Brain microvascular endothelial cell (primary cell): ENCODE measurements at places on chromosomes 1 and 21.
A peak's percentile ranks its signal among the peaks of the same experiment; 100 is the strongest.

- no peak for DNase-seq
These were observed 140.0 kb downstream of the SMYD3 start for GRCh38 chr1:246367041-246367440.

DNA sequence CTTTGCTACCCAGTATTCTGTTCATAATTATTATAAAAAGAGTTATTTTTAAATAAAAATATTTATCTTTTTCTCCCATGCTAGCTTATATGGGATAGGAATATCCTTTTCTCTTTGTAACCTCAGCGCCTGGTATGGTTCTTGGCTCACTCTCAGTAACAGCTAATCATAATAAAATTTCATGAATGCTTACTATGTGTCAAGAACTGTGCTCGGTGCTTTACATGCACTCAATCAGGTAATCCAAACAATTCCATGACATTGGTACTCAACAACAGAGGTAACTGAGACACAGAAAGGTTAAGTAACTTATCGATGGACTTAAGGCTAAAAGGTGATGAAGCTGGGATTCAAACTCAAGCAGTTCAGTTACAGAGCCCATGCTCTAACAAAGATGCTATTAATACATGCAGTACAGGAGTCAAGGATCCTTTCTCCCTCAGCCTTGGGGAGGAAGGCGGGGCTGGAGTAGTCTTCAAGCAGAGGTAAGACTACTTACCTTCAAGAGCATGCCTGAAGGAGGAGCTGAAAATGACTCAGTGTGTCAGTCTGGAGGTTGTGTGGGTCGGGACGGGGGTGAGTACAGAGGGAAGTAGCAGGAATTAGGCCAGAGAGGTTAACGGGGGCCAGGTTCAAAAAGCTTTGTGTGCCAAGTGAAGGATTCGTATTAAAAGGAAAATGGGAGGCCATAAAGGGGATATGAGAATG lies 73.4 kb downstream of the PLPPR5 start:
- DNase-seq, result no peak

GRCh38 chr1:191714845-191715244 lies 443.4 kb upstream of the RGS18 start:
- DNase-seq, result no peak

GRCh38 chr1:232507571-232507970 lies 122.4 kb downstream of the SIPA1L2 start:
- no peak for DNase-seq

DNA sequence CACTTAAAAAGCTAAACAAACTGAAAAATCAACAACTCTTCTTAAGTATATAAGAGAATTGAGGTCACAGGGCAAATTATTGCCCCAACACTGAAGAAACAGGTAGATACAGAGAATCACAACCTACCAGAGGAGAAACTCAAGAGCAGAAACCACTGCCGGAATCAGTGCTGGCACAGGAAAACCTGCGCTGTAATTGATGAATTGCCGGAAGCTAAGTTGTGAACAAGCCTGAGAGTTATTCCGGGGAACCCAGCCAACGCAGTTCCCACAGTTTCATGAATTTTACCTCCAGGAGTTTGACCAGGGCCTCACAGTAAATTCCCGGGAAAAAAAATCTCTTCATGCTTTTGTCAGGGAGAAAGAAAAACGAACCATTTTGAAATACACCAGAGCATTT lies 657.1 kb upstream of the BRINP3 start:
- DNase-seq, result no peak

DNA sequence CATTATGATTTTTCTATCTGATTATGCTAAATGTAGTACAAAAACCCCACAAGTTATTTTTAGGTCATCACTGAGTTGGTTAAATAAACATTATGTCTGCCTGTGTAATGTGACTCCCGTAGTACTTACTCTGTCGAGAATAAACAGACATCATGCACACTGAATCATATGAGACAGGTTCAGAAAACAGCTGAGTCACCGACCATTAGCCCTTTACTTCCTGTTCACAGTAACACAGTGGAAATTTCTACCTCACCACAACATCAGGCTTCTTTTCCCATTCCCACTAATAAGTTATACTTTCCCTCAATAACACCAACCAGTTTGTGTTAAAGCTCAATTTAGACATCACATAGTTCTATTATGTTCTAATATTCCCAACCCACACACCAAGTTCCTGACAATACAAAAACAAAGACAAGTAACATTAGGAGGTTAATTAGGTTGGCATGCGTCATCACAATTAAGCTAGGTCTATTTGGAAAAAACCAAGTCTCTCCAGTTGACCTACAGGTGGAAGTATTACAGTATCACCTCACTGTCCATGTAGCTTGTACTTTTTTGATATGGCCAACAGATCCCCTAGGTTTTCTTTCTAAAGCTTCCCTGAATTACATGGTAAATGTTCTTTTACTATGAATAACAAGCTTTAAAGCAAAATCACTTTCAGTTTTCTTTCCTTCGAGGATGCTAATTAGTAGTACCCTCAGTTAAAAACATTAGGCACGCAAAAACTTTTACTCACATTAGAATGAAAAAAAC lies 154.2 kb downstream of the EIF4G3 start:
- DNase-seq, result peak; percentile 97

- no peak for DNase-seq
These were observed 7.1 kb downstream of the ZBTB21 start for GRCh38 chr21:42003051-42003461.

DNA sequence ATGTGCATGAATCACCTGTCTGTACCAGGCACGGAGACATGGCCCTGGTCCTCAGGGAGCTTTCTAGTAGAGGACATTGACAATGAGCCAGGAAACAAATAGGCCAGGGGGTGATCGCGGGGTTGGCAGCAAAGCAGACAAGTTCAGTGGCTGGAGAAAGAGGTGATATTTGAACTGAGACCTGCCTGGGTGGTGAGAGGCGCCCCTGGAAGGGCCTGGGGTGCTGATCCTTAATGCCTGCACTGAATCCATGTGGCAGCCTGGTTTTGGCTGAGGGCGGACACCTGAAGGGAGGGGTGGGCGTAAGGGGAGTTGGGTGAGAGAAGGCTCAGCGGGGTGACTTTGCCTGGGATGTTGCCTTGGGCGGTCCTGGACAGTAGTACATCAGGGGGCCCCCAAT lies 35.9 kb downstream of the URB2 start:
- no peak for DNase-seq

- no peak for DNase-seq
These were observed 39.9 kb downstream of the ACP6 start for GRCh38 chr1:147630447-147630846.

DNA sequence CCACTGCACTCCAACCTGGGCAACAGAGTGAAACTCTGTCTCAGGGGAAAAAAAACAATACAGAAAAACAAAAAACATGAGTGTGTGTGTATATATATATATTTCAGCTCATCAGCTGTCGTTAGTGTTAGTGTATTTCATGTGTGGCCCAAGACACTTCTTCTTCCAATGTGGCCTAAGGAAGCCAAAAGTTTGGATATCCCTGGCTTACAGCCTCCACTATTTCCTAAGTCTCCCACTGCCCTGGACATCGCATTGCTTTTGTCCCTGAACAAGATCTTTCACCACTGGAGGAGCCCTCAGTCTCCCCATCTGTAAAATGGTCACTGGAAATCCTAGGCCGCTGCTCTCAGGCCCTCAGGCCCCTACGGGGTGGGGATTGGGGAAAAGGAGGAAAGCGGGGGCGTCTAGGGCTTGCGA lies 391 bp upstream of the LDLRAP1 start:
- no peak for DNase-seq

DNA sequence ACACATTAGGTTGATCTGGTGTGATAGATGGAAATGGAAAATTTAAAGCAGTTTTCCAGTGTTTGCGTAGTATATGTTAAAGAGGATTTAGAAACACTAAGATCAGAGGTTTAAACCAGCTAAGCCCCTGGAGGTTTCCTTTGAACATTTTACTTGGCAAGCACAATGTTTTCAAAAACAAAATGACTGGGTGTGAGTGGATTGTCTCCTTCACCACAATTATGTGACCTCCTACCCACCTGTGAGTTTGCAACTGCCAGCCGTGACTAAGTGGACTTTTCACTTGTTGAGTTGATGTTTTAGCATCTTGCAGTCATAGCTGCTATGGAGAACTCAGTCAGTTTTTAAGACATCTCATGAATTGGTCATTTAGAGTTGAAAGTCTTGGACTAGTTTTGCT lies 4.7 kb downstream of the CCDC190 start:
- DNase-seq, result peak; percentile 96

DNA sequence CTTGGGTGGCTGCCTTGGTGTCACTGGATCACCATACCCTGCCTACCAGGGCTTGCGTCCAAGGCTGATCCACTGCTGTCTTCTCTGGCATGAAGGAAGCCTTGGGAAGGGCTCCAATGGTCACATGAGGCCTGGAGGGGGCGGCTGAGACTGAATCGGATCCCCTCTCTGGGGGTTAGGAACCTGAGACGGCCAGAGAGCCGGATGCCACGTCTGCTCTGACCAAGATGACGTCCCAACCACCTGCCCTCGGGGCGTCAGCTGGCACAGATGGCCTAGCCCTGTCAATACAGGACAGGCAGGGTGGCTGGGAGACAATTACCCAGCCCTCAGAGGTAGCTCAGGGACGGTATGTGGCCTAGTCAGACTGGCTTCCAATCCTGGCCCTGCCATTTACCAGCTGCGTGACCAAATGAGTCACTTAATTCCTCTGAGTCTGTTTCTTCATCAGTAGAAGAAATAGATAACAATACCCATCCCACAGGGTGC lies 5.4 kb downstream of the TRIM62 start:
- DNase-seq, result peak; percentile 74

- DNase-seq, result no peak
These were observed 22.1 kb upstream of the FAM43B start for GRCh38 chr1:20530306-20530705.

- DNase-seq, result no peak
These were observed 161.8 kb downstream of the DSCAM start for GRCh38 chr21:40685141-40685540.
